ENCODE measurements at places on chromosomes 6 and 20. TPM values are rescaled to one million over a fixed set of nuclear protein-coding genes. Genes with fewer than 3 reads are reported as not detected.
A peak's percentile ranks its signal among the peaks of the same experiment; 100 is the strongest.

GRCh38 chr20:24698706-24699206 is 229.3 kb downstream of the SYNDIG1 start:
- no peak for DNase-seq

Gene PSORS1C2
- not detected for polyA plus RNA-seq

Gene CDC5L
- 44.7 TPM for polyA plus RNA-seq

DNA sequence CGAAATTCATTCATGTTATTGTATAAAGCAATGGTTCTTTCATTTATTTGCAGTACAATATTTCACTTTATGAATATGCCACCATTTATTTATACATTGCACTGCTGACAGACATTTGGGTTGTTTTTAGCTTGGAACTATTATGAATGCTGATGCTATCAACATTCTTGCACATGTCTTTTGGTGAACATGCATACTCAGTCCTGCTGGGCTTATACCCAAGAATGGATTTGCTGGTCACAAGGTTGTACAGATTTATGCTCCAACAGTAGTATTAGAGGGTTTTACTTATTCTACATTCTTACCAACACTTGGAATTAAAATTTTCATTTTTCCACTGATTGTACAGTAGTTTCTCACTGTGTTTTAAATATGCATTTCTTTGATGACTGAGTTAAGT is 126.2 kb downstream of the PTPRK start:
- no peak for DNase-seq

DNA sequence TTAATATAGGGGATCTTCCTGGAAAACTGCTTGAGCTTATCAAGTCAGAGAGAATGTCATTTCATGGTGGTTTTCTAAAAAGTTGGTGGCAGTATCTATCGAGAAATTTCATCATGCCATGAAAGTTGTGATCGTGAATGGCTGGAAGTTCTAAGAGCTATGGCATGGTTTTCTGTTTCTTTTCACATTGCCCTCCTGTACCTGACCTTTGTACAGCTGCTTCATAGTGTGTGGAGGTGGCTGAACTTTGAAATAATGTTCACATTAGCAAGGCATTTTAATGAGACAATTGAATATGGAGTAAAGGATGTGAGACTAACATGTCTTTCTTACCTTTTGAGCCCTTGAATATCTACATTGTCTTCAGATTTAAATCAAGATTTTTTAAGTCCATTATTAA is 278.2 kb upstream of the ID4 start:
- DNase-seq, result no peak

DNA sequence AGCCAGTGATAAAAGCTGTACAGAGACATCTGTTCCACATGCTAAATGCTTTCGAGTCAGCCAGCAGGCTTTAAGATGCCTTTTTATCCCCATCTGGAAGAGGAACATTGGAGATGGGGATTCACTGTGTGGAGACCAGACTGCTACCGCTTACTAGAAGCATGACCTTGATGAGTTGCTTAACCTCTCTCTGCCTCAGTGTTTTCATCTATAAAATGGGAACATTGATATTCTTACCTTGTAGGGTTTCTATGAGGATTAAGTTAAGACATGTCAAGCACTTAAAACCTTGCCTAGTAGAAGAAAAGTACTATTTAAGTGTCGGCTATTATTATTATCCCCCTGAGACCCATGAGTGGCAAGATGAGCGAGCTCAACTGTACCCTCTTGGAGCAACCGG is 165.3 kb upstream of the SNX9 start:
- DNase-seq, result no peak

Gene IRAK1BP1
- 13.3 TPM for polyA plus RNA-seq

DNA sequence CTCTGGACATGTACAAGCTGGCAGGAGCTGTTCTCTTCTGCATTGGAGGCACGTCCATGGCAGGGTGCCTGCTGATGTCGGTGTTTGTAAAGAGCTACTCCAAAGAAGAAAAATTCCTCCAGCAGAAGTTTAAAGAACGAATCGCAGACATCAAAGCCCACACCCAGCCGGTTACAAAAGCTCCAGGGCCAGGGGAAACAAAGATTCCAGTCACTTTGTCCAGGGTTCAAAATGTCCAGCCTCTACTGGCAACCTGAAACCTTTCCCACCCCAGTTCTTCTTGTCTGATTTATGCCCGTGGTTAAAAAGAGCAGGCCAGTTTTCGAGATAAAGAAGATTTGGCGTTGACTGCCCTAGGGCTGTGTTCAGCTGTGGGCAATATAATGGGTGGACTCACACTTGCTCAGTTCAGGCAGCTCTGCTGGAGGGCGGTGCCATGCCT is 19.7 kb downstream of the NRSN1 start:
- DNase-seq, result no peak

- no peak for DNase-seq
Observed at GRCh38 chr20:63833776-63834490, 2.9 kb upstream of the ZBTB46 start.

DNA sequence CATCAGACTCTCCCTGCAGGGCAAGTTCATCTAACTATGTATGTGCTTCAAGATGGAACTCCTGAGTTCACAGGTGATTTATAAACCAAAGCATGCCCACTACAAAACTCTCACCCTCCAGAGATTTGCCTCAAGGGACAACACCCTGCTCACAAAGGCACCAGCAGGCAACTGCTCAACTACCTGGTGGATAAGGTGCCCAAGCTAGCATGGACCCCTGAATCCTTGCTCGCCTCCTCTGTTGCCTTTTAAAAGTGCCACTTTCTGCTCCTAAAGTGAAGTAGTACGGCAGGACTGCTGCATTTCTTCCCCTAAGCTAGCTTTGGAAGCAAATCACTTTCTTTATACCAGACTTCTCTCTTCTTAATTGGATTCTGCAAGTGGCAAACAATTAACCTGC is 1.2 kb downstream of the LPA start:
- no peak for DNase-seq

GRCh38 chr6:26380256-26380655 is 2.7 kb upstream of the BTN2A2 start:
- no peak for DNase-seq

DNA sequence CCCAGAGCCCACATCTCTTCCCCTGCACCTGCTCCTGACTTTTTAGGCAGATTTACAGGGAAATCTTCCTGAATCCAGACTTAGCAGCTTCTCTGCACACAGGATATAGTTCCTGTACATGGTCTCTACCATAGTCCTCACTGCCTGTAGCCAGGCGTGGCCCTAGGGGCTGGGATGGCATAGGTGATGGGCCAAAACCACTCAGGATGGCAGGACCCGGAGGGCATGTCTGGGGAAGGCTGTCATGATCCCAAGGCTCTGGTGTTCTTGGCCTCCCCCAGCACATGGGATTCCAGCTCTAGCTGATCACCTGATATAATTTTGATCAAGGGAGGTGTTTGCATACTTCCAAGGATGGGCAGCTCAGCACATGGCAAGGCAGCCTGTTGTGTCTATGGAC is 58.0 kb downstream of the TOX2 start:
- DNase-seq, result no peak

DNA sequence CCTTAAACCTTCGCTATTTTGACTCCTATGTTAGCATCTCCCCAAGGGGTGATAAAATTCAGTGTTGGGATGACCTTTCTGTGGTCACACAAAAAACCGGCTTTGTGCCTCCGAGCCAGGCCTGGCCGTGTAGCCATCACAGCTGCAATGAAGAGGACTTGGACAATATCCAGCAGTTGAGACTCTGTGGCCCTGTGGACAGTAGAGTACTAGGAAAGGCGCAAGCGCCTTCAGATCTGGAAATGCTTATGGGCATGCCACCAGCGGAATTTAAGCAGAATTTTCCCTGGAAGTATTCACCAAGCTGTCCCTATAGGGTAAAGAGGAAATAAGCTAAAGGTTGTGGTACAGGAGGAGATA is 63.3 kb upstream of the SLC2A12 start:
- DNase-seq, result no peak

- DNase-seq, result no peak
Observed at GRCh38 chr6:68046302-68046701, 588.8 kb upstream of the ADGRB3 start.

Gene BNIP5
- 0.33 TPM for polyA plus RNA-seq

DNA sequence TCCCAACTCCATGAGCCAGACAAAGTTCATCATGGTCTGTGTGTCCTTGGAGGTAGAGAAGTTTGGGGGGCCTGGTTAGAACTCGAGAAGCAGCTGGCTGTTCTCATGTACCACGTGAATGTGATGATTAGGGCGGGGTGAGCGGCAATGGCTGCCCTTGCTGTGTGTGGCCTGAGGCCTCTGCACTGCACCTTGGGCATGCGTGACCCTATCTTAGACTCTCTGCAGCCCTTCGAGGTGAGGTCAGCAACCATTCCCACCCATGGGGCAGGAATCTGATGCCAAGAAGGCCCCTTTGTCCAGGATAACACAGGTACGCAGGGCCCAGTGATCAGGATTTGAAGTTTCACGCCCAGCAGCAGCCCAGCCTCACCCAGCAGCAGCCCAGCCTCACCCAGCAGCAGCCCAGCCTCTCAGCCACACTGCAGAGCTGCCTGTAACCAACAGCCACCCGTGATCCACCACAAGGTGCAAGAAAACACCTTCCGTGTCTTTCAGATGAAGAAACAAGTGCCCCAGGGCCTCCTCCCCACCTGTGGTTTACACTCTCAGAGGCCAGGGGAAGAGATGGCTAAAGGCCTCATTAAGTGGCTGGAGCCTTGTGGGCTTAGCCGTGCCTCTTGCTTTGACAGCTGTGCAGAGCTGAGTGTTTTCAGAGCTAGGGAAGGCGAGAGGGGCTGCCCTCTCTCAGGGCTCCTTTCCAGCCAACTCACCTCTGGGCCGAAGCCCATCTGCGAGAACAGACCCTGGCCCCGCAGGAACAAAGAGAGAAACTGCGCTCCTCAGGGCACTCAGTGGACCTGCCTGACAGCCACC is 195.2 kb upstream of the CDH4 start:
- DNase-seq, result no peak

DNA sequence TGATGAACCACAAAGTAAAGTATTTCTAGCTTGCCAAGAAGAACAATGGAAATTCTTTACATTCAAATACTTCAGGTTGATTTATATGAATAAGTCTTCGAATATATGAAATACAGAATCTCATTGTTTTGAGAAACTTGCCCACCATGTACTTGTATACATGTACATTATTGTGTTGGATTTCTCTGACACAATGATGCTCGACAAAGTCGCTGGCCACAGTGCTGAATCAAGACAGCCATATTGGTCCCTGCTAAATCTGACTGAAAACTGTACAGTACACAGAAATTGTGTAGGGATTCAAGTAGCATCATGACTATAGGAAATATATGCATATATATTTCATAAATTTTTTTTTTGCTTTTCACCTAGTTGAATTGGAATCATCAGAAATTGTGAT is 13.1 kb upstream of the LIN28B start:
- no peak for DNase-seq

GRCh38 chr20:42886046-42886445 is 303.7 kb downstream of the PTPRT start:
- DNase-seq, result no peak

Gene LRRC73
- polyA plus RNA-seq, result 1.9 TPM

DNA sequence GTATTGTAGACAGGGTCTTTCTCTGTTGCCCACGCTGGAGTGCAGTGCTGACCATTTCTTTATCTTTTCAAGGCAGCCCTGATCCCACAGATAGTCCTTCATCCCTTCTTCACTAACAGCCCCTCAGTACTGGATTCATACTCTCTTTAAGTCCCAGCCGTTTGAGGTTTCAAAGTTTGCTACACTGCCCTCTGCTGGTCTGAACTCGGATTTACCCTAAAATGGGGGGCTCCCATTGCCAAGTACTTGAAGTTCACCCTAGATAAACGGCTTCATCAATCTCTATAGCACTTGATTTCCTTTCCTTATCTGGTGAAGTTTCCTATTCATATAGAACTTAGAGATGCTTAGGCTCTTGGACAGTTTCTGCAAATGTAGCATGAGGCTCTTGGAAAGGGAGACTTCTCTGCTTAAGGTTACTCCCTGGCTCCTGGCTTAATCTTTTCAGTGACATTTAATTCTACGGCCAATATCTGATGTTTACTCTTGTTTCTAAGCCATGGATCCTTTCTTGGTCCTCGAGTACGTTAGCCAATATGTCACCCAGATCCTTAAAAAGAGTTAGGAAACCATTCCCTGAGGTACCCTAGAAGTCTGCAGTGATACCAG is 21.4 kb upstream of the PREP start:
- peak; percentile 49 for DNase-seq

Gene ALDH8A1
- polyA plus RNA-seq, result 28.6 TPM

GRCh38 chr20:14673164-14673563 is 335.8 kb upstream of the FLRT3 start:
- no peak for DNase-seq

GRCh38 chr6:152804150-152804549 is 53.6 kb downstream of the VIP start:
- DNase-seq, result no peak

Gene CD83
- polyA plus RNA-seq, result 10.3 TPM

Gene TMC2
- 0.04 TPM for polyA plus RNA-seq

Gene TRIM15
- 0.41 TPM for polyA plus RNA-seq

Gene FOXP4
- 34.8 TPM for polyA plus RNA-seq

- no peak for DNase-seq
Observed at GRCh38 chr6:166554316-166554715, 32.2 kb downstream of the RAMACL start.

Gene PTCRA
- not detected for polyA plus RNA-seq

Gene FNDC1
- 8.6 TPM for polyA plus RNA-seq

DNA sequence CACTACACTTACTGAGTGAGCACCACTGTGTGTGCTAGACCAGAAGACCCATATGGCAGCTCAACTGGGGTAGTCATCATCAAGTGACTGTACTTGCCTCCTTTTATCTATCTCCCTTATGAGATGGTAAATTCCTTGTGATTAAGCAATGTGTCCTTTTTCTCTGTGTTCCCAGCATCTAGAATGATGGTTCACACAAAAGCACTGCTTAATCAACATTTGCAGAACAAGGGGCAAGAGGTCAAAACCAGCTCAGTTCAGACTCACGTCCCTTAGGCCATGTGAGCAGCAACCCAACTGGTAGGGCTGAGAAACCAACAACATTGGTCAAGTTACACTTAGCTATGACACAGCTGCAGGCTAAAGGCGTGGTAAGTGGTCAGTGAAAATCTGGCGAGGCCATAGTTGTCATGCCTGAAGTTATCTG is 10.0 kb downstream of the TRAM2 start:
- no peak for DNase-seq

Gene RGS17
- polyA plus RNA-seq, result 2.9 TPM

- DNase-seq, result no peak
Observed at GRCh38 chr6:35495258-35496035, 1.4 kb downstream of the TEAD3 start.

GRCh38 chr6:111530218-111530617 is 47.2 kb upstream of the REV3L start:
- DNase-seq, result no peak

Gene ADGB
- polyA plus RNA-seq, result 0.34 TPM

- no peak for DNase-seq
Observed at GRCh38 chr6:149114167-149114566, 203.3 kb upstream of the TAB2 start.

Gene ADTRP
- polyA plus RNA-seq, result 1.3 TPM

DNA sequence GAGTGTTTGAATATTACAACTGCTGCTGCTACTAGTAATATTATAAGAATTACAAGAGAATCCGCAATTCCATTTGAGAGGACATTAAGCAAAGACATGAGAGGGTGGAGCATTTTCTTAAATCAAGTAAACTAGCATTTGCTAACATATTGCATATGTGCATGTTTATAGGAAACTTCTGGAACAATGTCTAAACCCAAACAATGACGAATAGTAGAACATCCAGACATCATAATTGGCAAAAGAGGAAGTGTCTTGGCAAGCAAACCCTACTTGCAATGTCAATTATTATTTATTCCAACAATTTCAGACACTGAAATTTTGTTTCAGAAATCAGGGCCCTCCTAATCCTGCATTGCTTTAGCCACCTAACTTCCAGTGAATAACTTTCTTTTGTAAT is 1155.3 kb upstream of the GJE1 start:
- DNase-seq, result no peak

All from right renal pelvis (tissue), 4 donors.